ENCODE measurements at places on chromosomes 7 and 10.

DNA sequence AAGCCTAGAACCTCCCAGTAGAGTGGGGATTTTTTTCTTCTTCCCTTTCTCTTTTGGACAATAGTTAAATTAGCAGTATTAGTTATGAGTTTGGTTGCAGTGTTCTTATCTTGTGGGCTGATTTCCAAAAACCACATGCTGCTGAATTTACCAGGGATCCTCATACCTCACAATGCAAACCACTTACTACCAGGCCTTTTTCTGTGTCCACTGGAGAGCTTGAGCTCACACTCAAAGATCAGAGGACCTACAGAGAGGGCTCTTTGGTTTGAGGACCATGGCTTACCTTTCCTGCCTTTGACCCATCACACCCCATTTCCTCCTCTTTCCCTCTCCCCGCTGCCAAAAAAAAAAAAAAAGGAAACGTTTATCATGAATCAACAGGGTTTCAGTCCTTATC is 5.4 kb downstream of the OPN1SW start:
- peaks cover 39% of the 10 kb centered on the region for H3K36me3 ChIP-seq
- no peak overlapping the region for H3K27ac ChIP-seq
- H3K4me1 ChIP-seq: peaks cover 11% of the 10 kb centered on the region
- H3K4me3 ChIP-seq: no peak overlapping the region
- DNase-seq: no peak
- H3K27me3 ChIP-seq: no peaks in the 10 kb centered on the region

DNA sequence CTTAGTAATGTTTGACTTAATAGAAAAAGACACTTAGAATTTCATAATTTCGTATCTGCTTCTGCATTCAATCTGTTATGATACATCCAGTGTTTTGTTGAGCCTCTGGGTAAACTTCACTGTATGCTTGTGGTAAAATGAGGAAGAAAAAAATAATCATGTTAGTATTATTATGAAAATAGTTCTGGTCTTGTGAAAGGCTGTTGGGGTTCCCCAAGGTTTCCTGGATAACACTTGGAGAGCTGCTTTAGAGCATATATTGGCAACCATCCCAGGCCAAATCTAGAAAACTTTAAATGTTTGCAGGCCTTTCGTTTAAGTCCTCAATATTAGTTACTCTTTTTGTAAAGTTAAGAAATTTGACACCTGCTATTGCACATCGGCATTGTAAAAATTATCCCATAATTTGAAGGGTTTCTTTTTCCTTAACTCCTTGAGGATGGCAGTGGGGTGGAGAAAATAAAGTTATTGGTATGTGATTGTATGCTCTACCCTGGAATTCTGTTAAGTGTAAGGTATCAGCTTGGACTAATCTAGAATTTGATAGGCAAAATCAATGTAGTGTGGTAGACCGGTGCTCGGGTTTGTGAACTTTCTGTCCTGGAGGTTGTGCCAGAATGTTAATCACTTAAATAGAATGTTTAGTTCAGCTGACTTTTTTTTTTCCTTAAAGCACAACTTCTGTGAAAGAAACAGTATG is 54.5 kb downstream of the WAC start:
- H3K4me1 ChIP-seq: peaks cover 27% of the 10 kb centered on the region
- H3K27me3 ChIP-seq: no peaks in the 10 kb centered on the region
- H3K4me3 ChIP-seq: peak overlapping the region; percentile 37
- H3K36me3 ChIP-seq: peaks cover 15% of the 10 kb centered on the region
- no peak for DNase-seq
- H3K27ac ChIP-seq: peak overlapping the region; percentile 52

- no peak overlapping the region for H3K4me3 ChIP-seq
- no peak overlapping the region for H3K27ac ChIP-seq
- no peaks in the 10 kb centered on the region for H3K36me3 ChIP-seq
- DNase-seq: no peak
Observed at GRCh38 chr7:8390262-8390626, 43.2 kb upstream of the NXPH1 start.

- H3K4me1 ChIP-seq: no peaks in the 10 kb centered on the region
- H3K4me3 ChIP-seq: no peak overlapping the region
- no peak for DNase-seq
- no peaks in the 10 kb centered on the region for H3K36me3 ChIP-seq
- no peaks in the 10 kb centered on the region for H3K27me3 ChIP-seq
Observed at GRCh38 chr10:131249955-131250344, 61.6 kb downstream of the TCERG1L start.

DNA sequence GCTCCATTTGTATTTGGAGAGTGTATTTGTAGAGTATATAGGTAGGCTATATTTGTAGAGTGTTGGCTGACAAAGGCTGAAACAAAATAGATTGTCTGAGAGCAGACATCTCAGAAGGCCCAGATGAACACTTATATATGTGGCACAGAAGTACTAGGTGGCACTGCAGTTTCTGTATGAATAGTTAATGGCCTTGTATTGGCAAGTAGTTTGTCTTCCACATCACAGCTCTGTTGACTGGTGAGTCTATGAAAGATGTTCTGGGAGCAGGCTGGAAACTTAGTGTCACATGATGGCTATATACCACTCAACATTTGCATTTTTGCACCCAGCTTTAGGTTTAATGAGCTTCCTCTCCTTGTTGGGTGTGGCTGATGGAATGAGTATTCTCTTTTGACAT is 51.9 kb downstream of the CCNY start:
- H3K27ac ChIP-seq: no peak overlapping the region
- no peak overlapping the region for H3K4me3 ChIP-seq
- no peaks in the 10 kb centered on the region for H3K27me3 ChIP-seq
- H3K36me3 ChIP-seq: no peaks in the 10 kb centered on the region

GRCh38 chr10:132970641-132971438 is 28.5 kb upstream of the CFAP46 start:
- no peak overlapping the region for H3K4me3 ChIP-seq
- H3K36me3 ChIP-seq: no peaks in the 10 kb centered on the region
- no peak for DNase-seq

DNA sequence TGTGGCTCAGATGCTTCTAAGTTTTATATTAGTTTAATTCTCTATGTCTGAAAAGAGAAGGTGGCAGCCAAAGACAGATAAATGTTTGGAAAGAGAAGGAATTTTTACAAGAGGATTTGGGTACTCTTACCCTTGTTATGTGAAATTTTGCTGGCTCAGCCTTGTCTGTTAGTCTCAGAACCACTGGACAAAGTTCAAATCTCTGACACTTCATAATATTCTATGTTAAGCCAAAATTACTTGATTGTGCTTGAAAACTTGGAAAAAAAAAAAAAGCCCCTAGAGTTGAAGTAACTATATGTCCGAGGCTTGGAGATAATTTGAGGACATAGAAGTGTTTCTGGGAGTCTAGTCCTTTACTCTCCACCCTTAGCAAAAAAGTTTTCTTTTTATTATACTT is 1079.3 kb upstream of the LRRTM3 start:
- no peak for DNase-seq
- H3K36me3 ChIP-seq: no peaks in the 10 kb centered on the region
- H3K4me3 ChIP-seq: no peak overlapping the region
- H3K4me1 ChIP-seq: no peaks in the 10 kb centered on the region
- no peak overlapping the region for H3K27ac ChIP-seq

- no peaks in the 10 kb centered on the region for H3K36me3 ChIP-seq
- no peak for DNase-seq
- H3K27me3 ChIP-seq: no peaks in the 10 kb centered on the region
- H3K4me3 ChIP-seq: no peak overlapping the region
Observed at GRCh38 chr7:29345590-29345989, 151.0 kb downstream of the CHN2 start.

DNA sequence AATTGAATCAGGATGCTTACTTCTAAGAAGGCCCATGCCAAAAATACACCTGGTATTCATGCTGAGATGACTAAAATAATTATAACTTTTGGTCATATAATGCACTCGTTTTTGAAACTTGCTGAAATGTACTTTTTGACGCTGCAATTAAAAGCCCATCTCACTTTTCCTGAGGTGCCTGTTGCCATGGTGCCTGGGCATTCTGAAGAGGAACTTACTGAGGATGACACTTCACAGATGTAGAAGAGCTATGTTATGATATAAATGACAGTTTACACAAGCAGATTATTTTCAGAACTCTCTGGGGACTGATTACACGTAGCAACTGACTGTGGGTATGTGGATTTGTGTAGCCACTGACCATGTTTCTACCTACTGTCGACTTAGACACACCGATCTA is 182.4 kb downstream of the TPK1 start:
- H3K4me1 ChIP-seq: no peaks in the 10 kb centered on the region
- DNase-seq: no peak
- no peaks in the 10 kb centered on the region for H3K27me3 ChIP-seq
- H3K4me3 ChIP-seq: no peak overlapping the region

All from thoracic aorta (tissue), 2 donors.